ENCODE measurements at places on chromosomes 3 and 15.

GRCh38 chr3:8851703-8852102 lies 82.3 kb upstream of the OXTR start:
- no peak overlapping the region for H3K4me3 ChIP-seq
- no peak overlapping the region for H3K27ac ChIP-seq
- no peaks in the 10 kb centered on the region for H3K4me1 ChIP-seq
- H3K27me3 ChIP-seq: no peaks in the 10 kb centered on the region
- no peaks in the 10 kb centered on the region for H3K36me3 ChIP-seq

GRCh38 chr3:124631727-124632126 lies 98.5 kb upstream of the UMPS start:
- no peaks in the 10 kb centered on the region for H3K27me3 ChIP-seq
- no peak overlapping the region for H3K27ac ChIP-seq
- H3K4me3 ChIP-seq: no peak overlapping the region
- no peak for DNase-seq
- H3K4me1 ChIP-seq: no peaks in the 10 kb centered on the region
- peaks cover 27% of the 10 kb centered on the region for H3K36me3 ChIP-seq

DNA sequence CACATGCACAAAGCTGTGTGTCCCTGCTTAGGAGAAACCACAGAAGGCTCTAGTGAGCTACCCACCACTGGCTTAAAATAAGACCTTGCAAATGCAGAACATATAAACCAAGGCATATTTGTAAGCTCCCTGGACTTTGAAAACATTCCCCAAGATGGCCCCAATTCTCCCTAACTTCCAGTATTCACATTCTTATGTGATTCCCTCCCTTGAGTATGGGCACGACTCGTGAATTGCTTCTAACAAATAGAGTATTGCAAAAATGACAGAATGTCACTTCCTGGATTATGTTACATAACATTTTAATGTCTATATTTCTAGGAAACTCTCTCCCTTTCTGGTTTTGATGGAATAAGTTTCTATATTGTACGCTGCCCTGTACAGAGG lies 131.8 kb upstream of the MCTP2 start:
- no peaks in the 10 kb centered on the region for H3K4me1 ChIP-seq
- no peak overlapping the region for H3K4me3 ChIP-seq
- no peak overlapping the region for H3K27ac ChIP-seq
- H3K36me3 ChIP-seq: no peaks in the 10 kb centered on the region

DNA sequence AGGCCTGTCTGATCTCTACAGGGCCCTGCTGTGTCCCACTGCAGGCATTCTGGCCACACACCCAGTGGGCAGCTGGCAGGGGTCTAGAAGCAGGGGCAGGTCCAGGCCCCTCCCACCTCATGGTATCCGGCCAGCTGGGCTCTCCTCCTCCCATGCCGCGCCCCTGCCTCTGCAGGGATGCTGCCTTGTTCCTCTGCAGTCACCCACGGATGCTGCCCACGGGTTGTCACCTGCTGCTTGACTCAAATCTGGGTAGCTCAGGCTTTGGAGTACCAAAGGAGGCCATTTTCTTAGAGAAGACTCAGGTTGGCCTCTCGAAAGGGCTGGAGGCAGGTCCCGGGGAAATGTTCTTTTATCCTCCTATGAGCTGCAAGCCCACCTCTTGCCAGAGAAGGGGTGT lies 25.0 kb downstream of the EFCAB12 start:
- DNase-seq: no peak
- H3K4me1 ChIP-seq: peaks cover 11% of the 10 kb centered on the region
- H3K36me3 ChIP-seq: no peaks in the 10 kb centered on the region

DNA sequence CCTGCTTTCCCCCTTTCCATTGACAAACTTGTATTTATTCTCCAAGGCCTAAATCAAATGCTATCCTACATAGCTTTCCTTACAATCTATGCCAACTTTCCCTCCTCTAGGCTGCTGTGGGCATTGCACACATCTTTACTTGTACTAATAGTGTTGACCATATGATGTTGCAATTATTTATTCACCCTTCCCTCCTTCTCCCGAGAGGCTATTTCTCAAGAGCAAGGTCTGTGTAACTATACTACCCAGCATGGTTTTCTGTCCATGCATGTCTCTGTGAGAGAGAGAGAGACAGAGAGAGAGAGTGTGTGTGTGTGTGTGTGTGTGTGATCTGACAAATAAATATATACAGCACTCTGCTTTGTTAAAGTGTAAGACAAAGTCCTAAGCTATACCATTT lies 63.8 kb downstream of the GTPBP8 start:
- H3K4me1 ChIP-seq: no peaks in the 10 kb centered on the region
- no peak overlapping the region for H3K4me3 ChIP-seq
- H3K27ac ChIP-seq: no peak overlapping the region
- H3K36me3 ChIP-seq: no peaks in the 10 kb centered on the region
- no peaks in the 10 kb centered on the region for H3K27me3 ChIP-seq

DNA sequence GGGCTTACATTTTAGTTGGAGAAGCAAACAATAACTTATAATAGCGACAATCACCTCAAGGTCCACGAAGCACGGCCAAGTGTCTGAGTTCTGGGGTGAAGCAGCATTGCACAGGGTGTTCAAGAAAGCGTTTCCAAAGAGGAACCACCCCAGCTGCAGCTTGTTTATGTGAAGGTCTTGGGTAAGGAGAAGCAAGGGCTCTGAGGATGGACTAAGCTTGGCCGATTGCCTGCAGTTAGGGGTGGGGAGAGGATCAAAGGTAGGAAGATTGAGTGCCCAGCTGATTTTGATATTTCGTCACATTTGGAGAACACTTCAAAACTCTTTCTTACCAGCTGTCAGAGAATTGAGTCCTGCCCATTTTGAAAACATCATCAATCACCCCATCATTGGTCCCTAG lies 321.6 kb upstream of the DNAJC19 start:
- DNase-seq: no peak
- H3K27ac ChIP-seq: no peak overlapping the region
- H3K27me3 ChIP-seq: no peaks in the 10 kb centered on the region
- H3K4me3 ChIP-seq: no peak overlapping the region

DNA sequence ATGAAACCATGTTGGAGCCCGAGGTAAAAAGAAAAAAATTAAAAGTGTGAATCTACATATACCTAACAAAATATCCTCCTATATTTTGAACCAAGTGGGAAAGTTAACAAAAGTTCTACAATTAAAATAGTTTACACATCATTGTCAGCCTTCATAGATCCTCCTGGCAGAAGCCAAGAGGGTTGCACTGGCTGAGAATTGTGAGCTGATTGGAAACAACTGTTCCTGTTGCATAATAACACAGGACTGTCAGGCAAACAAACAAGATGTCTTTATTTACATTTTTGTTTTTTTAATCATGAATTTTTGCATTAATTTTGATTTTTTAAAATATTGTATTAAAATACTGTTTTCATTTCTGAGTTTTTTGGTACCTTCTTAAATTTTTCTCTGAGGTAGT lies 215.2 kb upstream of the MME start:
- no peak overlapping the region for H3K4me3 ChIP-seq
- H3K27ac ChIP-seq: no peak overlapping the region
- no peaks in the 10 kb centered on the region for H3K4me1 ChIP-seq
- no peak for DNase-seq

DNA sequence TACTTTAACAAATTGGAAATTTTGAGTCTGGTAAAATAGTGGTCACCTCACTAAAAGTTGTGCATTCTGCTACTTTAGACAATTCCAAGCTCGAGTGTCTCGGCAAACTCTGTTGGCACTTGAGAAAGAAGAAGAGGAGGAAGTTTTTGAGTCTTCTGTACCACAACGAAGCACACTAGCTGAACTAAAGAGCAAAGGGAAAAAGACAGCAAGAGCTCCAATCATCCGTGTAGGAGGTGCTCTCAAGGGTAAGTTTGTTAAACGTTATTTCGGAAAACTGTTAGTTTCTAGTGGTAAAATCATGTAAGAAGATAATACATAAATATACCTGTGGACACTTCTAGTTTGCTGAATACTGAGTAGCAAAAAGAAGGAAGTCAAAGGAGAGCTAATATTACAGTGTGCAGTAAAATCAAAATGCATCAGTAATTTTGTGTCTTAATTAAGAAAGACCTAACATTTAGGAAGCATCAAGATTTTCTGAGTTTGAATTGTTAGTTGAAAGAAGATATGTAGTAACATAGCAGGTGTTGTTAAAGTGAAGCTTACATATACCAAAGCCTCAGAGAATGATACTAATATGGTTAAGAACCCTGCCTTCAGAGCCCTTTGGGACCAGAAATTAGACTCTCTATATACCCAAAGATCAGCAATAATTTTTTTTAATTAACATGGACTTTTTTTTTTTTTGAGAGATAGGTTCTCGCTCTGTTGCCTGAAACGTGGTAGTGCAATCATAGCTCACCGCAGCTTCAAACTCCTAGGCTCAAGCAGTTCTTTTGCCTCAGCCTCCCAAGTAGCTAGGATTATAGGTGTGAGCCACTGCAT lies 23.0 kb downstream of the BUB1B start:
- H3K4me1 ChIP-seq: no peaks in the 10 kb centered on the region
- H3K27me3 ChIP-seq: no peaks in the 10 kb centered on the region
- H3K36me3 ChIP-seq: peaks cover 10% of the 10 kb centered on the region

GRCh38 chr3:41794748-41795589 lies 166.9 kb downstream of the ULK4 start:
- no peaks in the 10 kb centered on the region for H3K36me3 ChIP-seq
- H3K27me3 ChIP-seq: no peaks in the 10 kb centered on the region
- no peak overlapping the region for H3K27ac ChIP-seq
- no peak for DNase-seq

GRCh38 chr15:48890375-48890972 lies 12.5 kb downstream of the EID1 start:
- DNase-seq: no peak
- H3K27ac ChIP-seq: no peak overlapping the region
- peaks cover 2% of the 10 kb centered on the region for H3K27me3 ChIP-seq
- no peak overlapping the region for H3K4me3 ChIP-seq
- no peaks in the 10 kb centered on the region for H3K36me3 ChIP-seq

GRCh38 chr3:125005676-125006075 lies 50.1 kb downstream of the HEG1 start:
- peaks cover 42% of the 10 kb centered on the region for H3K4me1 ChIP-seq
- peaks cover 100% of the 10 kb centered on the region for H3K36me3 ChIP-seq
- no peak overlapping the region for H3K27ac ChIP-seq
- H3K4me3 ChIP-seq: no peak overlapping the region
- no peak for DNase-seq

GRCh38 chr3:160099834-160100233 lies 111.2 kb downstream of the IL12A start:
- no peak overlapping the region for H3K27ac ChIP-seq
- no peak for DNase-seq
- H3K27me3 ChIP-seq: no peaks in the 10 kb centered on the region
- H3K4me1 ChIP-seq: peaks cover 19% of the 10 kb centered on the region
- no peaks in the 10 kb centered on the region for H3K36me3 ChIP-seq

DNA sequence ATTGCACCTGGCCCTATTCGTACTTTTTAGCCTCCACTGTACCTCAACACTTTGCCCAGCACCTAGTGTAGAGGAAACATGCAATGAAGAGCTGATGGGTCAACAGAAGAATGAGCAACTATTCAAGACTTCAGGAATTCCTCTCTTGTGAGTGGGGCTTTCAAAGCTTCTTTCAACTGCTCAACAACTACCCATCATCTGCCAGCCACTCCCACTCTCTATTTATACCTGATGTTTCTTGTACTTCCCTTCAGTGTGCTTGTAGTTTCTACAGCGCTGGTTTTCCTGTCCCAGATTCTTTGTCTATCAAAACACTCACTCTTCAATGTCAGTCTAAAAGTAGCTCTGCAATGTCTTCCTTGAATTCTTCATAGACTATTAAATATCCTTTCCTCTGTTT lies 168.3 kb upstream of the LPP start:
- no peak overlapping the region for H3K27ac ChIP-seq
- no peak for DNase-seq
- no peaks in the 10 kb centered on the region for H3K36me3 ChIP-seq
- peaks cover 6% of the 10 kb centered on the region for H3K4me1 ChIP-seq
- no peaks in the 10 kb centered on the region for H3K27me3 ChIP-seq
- H3K4me3 ChIP-seq: no peak overlapping the region

- no peaks in the 10 kb centered on the region for H3K4me1 ChIP-seq
- no peak overlapping the region for H3K27ac ChIP-seq
- DNase-seq: no peak
- H3K27me3 ChIP-seq: no peaks in the 10 kb centered on the region
- H3K36me3 ChIP-seq: no peaks in the 10 kb centered on the region
- H3K4me3 ChIP-seq: no peak overlapping the region
Observed at GRCh38 chr3:175193815-175194518, 334.8 kb downstream of the NAALADL2 start.

GRCh38 chr3:133948131-133948810 lies 52.6 kb upstream of the RAB6B start:
- no peak overlapping the region for H3K4me3 ChIP-seq
- H3K4me1 ChIP-seq: peaks cover 65% of the 10 kb centered on the region
- no peak overlapping the region for H3K27ac ChIP-seq
- no peaks in the 10 kb centered on the region for H3K27me3 ChIP-seq

- H3K36me3 ChIP-seq: no peaks in the 10 kb centered on the region
- H3K4me1 ChIP-seq: no peaks in the 10 kb centered on the region
- H3K27ac ChIP-seq: no peak overlapping the region
- no peak overlapping the region for H3K4me3 ChIP-seq
- DNase-seq: no peak
- no peaks in the 10 kb centered on the region for H3K27me3 ChIP-seq
Observed at GRCh38 chr3:139975594-139976365, 40.8 kb downstream of the CLSTN2 start.

DNA sequence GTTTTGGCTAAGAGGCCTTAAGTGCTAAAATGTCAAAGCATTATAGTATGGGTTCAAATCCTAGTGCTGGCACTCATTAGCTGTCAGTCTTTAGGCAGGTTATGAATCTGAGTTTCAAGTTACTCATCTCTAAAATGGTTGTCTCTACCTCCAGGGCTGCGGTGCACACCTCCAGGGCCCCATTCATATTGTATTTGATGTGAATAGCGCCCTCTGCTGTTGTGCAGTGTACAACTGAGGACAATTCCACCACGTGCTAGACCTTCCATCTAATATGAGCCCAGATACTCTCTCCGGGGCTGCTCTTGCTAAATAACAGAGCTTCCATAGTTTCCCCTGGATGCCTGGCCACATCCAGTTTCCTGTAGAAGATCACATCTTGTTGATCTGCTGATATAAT lies 54.3 kb downstream of the OXNAD1 start:
- H3K4me1 ChIP-seq: no peaks in the 10 kb centered on the region
- H3K27ac ChIP-seq: no peak overlapping the region
- H3K36me3 ChIP-seq: peaks cover 6% of the 10 kb centered on the region

DNA sequence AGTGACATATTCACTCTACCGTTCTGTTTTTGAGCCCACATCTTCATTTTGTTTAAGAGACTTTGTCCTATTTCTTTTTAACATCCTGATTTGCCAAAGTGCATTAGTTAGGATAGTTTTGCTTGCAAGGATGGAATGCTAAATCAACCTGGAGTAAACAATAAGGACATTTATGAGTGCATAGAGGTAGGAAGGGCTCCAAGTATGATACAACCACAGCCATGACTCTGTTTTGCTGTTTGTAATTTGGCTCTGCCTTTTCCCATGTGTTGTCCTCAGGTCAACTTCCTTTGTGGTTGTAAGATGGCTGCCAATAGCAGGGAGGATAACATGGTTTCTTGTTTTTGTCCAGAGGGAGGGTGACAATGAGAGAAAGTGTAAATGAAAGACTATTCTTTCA lies 66.4 kb upstream of the GOLIM4 start:
- no peak overlapping the region for H3K4me3 ChIP-seq
- no peak overlapping the region for H3K27ac ChIP-seq
- no peak for DNase-seq
- H3K27me3 ChIP-seq: no peaks in the 10 kb centered on the region
- H3K36me3 ChIP-seq: no peaks in the 10 kb centered on the region

GRCh38 chr15:95663156-95664100 lies 667.1 kb upstream of the NR2F2 start:
- no peaks in the 10 kb centered on the region for H3K27me3 ChIP-seq
- no peak overlapping the region for H3K27ac ChIP-seq
- H3K36me3 ChIP-seq: no peaks in the 10 kb centered on the region
- H3K4me1 ChIP-seq: no peaks in the 10 kb centered on the region
- H3K4me3 ChIP-seq: no peak overlapping the region
